Right forelimb (tissue), 1 donor: ENCODE measurements at places on chromosomes 11 and 22.

DNA sequence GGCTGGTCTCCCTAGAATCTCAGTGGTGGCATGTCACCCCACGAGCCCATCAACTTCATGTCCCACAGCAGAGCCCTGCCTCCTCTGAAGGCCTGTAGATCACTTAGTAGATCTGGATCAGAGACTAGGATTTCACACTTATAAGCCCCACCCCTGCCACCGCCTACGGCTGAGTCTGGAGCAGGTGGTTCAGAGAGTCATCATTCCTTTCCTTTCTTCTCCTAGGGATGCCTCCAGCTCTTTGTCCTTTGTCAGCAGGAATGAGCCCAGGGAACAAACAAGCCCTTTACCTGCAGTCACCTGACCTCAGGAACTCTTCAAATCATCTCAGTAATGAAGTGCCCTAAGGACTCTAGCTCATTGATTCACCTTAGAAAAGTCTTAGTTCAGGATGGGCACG, 37.8 kb downstream of the SCGB1A1 start:
- DNase-seq, result no peak

DNA sequence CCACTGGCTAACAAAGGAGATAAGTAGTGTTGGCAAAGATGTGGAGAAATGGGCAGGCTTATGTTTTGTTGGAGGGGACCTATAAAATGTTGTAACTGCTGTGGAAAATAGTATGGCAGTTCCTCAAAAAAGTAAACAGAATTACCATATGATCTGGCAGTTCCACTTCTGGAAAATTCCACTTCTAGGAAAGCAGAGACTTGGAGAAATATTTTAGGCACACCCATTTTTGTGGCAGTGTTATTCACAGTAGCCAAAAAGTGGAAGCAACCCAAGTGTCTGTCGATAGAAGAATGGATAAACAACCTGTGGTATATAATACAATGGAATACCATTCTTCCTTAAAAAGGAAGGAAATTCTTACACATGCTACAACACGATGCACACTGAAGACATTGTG, 57.0 kb upstream of the ADORA2A start:
- no peak for DNase-seq

DNA sequence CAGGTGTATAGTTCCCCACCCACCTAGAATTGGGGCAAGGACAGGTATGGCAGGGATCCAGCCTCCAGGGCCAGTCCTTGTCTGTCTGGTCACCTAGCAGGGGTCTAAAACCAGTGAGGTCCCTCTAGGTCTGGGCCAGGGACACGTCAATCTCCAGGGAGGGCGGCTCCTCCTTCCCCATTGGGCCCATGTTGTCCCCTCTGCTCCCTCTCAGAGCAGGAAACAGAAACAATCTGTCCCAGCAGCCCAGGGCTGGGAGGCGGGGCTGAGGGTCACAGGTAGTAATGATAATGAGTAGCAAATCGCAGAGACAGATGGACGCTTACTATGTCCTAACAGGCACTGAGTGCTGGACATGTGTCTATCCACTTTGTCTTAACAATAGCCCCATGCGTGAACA, 22.8 kb upstream of the SYT7 start:
- no peak for DNase-seq

DNA sequence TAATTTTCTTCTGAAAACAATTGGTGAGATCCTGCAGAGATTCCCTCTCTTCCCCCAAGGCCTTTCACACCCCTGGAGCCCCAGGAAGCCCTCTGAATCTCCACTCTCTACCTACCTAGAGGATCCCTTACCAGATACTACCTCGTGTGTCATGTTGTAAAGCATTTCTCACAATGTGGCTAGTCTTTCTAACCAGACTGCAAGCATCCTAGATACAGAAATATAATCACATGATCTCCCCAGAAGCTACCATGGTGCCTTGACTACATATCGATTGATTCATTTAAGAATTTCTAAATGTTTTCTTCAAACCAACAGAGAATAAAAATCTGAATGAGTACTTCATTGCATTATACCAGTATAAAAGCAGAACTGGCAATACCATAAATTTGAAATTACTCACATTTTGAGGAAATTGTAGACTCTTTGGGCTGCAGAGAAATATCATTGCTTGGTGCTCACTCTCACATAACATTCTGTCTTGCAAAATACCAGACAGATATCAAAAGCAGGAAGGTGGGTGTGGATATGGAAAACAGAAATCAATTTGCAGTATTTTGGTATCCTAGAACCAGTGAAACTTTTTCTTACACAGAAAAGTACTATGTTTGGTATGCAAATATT, 113.5 kb downstream of the MAML2 start:
- DNase-seq, result no peak

- DNase-seq, result no peak
Measured at GRCh38 chr11:95187723-95188122, 43.3 kb downstream of the SESN3 start.

GRCh38 chr22:44698531-44699421, 3.2 kb upstream of the PRR5 start:
- DNase-seq, result peak; percentile 84

DNA sequence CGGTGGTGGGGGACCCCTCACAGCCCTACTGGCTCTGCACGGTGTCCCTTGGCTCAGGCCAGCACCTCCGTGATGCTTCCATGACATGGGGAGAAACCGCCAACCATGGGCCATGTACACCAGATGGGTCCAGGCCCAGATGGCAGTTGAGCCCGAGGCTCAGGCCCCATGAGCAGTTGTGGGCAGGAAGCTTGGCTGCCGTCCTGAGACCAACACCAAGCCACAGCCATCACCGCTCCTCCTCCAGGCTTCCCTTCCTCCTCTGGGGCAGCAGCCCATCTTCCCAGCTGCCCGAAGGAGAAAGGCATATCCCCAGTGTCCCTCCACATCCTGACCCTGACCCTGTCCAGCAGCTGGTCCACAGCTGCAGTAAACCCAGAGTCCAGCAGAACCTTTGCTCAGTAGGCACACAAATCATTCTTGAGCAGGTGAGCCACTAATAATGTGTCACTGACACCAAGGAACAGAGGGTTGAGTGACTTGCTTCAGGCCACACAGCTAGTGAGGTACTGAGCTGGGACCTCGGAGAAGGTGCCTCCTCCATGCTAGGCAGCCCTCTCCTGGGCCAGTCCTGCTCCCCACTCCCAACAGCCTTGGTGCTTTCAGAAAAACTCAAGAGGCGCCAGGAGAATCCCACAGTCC, 204.9 kb downstream of the CTTN start:
- no peak for DNase-seq

DNA sequence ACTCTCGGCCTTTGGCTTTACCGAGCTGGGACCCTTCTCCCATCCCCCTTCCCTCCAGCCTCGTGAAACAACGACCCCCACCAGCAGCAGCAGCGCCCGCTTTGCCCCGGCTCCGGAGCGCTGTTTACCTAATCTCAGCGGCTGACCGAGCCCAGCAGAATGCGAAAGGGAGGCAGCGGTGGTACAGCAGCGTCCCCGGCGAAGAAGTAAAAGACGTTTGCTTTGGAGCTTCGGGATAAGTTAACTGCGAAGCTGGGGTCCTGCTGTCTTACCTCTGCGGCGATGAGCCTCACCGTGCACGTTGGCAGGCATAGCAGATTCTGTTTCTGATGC, 2.0 kb upstream of the LARGE1 start:
- DNase-seq, result peak; percentile 60

DNA sequence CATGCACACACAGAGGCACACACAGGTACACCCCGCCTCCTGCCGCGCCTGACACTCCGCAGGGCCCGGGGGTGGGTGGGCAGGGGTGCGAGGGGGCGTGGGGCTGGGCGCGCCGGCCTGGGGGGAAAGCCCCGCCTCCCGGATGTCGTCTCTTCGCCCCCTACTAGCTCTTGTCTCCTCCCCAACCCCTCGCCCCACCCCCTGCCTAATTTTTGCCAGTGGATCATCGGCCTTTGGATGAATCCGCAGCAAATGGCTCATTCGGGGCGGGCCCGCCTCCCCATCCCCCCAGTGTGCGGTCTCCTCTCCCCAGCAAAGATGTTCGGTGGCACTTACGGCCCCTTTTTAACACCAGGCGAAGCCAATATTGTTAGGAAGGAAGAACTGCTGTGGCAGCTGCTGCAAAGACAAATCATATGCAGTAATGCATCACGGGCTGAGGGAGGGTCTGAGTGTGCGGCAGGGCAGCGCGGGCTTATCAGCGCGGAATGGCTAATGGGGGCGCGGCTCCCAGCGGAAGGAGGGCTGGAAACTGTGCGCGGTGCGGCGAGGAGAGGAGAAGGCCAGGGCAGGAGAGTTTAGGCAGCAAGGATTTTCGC, 13.4 kb upstream of the NECTIN1 start:
- peak; percentile 72 for DNase-seq

DNA sequence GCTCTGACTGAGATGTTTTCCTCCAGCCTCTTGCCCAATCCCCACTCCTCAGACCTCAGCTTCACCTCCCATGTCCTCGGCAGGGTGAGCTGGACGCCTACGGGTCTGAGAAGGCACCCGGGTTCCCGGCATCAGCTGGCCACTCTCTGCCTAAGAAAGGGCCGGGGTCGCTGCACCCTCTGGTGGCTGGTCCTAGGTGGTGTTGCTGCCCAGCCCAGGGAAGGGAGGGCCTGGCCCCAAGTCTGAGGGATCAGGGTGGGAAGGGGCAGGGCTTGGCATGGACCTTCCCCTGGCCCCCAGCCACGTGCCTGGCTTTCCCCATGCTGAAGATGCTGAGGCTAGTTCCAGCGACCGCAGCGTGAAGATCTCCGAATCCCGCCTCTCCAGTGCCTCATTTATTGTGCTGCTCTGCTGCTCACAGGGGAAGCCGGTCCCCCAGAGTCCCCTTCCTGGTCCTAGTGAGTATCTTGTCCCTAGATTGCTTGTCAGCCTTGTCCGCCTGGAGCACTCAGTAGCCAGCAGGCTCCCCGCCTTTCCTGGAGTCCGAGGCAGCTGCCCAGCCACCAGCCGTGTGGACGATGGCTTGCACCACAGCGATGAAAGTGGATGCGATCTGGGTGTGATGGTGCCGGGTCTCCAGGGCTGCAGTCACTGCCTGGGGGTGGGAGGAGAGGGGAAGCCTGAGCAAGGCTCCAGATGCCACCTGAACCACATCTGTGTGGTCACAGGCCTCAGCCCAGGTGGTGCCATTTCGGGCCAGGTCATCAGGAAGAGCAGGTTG, 2.9 kb upstream of the GGT5 start:
- peak; percentile 93 for DNase-seq

DNA sequence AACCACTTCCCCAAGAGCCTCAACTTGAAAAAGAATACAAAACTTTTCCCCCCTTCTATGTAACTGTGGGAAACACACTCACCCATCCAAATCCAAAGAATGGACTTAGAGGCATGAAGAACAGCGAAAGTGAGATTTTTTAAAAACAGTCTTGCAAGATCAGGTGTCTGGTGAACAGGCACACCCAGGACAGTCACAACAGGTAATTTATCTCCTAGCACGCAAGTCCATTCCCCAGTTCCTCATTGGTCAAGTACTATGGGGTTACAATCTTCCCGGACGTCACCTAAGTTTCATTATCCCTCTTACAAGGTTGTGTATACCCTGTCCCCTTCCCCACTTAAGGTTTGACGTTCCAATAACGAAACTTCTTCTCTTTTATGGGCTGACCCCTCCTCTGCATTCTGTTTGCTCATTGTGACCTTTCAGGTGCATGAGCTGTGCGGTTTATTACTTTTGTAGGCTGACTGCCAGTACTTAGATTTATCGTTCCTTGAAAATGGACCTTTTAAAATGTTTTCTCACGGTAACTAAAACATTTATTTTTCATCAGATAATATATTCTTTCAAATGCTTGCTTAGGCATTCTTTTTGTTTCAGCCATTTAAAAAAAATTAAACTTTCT, 1401.9 kb downstream of the FAM181B start:
- DNase-seq, result no peak

DNA sequence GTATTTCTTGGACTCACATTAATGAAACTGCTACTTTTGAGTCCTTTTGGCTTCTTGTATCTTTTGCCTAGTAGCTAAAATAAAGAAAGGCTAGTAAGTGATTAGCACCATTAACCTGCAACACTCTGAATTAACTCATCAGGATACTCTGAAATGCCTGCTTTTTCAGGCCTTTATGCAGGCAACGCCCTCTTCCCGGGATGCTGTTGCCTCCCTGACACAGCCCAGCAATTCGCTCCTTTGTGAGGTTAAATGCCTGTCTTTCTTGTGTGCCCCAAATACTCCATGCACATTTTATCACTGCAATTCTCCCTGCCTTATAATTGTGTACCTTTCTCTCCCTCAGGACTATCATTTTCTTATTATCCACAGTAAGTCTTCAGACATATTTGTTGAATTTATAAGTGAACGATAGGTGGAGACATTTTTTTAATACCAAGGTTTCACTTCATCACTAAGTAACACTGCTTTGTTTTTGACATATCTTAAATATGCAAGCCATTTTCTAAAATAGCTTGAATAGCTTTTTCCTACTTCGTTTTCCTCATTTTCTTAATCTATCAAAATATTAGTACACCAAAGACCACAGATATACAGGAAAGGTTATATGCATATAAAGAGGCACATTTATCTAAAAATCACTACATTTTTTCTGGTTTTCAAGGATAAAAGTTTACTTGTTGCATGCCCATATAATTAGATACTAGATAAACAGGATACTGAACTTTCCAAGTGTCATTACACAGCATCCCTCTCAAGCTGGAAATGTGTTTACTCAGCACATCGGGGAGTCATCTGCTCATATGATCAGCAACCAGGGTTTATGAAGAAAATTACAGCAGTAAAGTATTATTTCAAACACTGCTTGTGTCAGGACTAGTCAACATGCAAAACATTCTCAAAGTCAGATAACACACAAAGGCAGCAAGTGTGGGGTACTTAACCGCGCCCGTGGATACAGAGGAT, 48.5 kb upstream of the DDI1 start:
- no peak for DNase-seq

- no peak for DNase-seq
Measured at GRCh38 chr22:46894851-46895640, 132.6 kb downstream of the TBC1D22A start.

DNA sequence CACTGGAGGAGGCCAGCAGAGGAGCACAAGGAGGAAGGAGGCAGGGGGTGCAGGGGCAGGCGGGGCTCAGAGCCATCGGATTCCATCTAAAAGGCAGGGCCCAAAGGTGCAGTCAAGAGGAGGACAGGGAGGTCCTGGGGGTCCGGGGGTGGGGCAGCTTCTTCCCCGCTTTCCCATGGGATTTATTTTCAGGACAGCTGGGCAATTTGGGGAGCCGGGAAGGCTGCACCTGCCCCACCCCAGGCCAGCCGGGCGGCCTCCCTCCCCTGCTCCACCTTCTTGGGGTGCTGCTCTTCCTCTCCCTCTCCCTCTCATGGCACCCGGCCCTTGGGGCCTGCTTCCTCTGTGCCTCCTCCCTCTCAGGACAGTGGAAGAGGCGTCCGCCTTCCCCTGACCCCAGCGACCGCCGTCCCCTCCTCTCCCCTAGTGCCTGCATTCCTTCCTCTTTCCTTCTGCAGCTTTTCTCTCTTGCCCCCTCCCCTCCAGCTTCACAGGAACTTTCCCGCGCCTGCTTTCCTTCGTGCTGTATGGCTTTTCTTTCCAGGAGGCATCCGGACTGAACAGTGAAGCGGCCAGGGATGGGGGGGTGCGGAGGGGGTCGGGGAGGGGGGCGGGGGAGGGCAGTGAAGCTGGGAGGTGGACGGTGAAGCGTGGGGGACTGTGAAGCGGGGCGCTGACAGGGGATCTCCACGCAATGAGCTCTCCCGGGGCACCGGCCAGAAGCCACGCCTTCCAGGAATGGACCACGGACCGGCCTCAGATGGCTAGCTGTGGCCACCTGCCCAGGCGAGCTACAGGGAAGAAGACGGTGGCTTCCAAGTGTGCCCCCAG, 26.9 kb downstream of the APOBEC3H start:
- DNase-seq, result no peak
